ENCODE measurements at places on chromosomes 5 and 9.
A peak's percentile ranks its signal among the peaks of the same experiment; 100 is the strongest.

DNA sequence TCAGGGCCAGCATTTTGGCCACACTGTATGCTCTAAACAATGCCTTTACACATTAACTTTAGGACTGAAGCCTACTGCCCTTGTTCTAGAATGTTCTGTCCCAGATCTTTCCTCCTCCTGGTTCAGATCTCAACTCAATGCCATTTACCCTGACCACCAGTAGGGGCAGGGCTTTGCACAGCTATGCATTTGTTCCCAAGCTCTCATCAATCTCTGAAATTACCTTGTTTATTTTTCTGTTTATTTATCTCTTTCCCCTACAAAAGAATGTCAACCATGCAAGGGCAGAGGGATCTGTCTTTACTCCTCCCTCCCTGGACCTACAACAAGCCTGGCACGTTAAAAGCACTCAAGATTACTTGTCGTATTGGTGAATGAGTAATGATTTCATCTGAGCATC lies 612.9 kb downstream of the BNC2 start:
- DNase-seq = no peak

DNA sequence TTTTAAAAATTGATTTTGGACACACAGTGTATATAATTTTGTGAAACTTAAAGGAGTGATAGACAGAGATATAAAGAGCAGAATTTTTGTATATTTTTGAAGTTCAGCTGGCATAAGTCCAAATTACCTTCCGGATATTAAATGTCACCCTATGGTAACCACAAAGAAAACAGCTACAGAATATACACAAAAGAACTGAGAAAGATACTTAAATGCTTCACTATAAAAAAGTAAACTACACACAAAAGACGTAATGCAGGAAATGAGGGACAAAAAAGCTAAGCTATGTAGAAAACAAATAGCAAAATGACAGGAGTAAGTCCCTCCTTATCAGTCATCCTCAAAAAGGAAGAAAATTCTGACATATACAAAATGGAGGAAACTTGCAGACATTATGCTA lies 29.4 kb downstream of the HACD4 start:
- no peak for DNase-seq

GRCh38 chr9:75197561-75197960 lies 109.2 kb downstream of the OSTF1 start:
- peak; percentile 11 for DNase-seq

DNA sequence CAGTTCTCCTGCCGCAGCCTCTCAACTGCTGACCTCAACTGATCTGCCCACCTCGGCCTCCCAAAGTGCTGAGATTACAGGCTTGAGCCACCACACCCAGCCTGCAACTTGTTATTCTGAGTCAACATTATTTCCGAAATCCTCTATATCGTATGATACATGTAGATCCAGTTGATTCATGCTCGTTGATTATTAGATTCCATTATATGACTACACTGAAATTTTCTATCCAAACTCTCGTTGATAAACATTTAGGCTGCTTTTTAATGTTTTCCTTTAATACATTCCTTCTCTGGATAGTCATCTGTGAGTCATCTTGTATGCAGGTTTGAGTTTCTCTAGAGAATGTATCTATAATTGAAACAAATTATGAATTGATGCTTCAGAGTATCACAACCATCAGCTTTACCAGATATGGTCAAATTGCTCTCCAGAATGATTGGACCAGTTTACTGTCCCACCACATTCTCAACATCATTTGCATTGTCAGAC lies 4.1 kb downstream of the CDK7 start:
- no peak for DNase-seq

- no peak for DNase-seq
Observed at GRCh38 chr9:94760660-94761059, 34.2 kb downstream of the AOPEP start.

DNA sequence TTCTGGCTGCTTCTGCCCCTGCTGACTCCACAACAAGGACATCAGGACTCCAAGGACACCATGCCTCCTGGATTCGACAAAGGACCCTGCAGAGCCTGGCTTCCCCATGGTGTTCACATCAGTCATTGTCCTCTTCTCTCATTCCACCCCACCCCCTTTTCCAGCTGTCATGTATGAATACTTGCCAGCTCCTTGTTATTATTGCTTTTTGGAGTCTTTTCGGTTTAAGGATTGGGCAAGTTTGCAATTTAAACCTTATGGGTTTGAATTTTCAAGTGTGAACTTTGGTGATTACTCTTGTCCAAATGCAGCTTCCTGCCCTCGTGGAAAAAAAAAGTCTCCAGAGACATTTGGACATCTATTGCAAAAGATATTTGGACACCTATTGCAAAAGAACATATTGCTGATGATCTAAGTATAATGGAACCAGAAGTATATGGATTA lies 14.2 kb upstream of the LVRN start:
- DNase-seq = no peak

DNA sequence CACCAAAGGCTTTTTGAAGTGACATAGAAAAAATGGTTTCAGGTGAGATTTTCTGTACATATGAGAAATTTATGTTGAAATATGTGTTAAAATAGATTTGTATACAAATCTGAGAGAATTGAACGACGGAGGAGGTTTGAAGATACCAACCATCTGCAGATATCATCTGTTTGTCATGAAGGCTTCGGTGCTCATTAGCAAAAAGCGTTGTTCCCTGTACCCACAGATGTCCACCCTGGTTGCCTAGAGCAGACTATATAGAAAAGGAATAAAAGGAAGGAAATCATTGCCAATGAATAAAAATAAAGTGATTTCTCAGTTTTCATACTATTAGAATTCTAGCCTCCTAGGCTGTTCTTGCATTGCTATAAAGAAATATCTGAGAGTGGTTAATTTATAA lies 2262.8 kb upstream of the ACO1 start:
- no peak for DNase-seq

- peak; percentile 8 for DNase-seq
Observed at GRCh38 chr5:67246108-67246507, 49.5 kb upstream of the CD180 start.

GRCh38 chr5:170483701-170484458 lies 19.9 kb upstream of the KCNIP1 start:
- no peak for DNase-seq

DNA sequence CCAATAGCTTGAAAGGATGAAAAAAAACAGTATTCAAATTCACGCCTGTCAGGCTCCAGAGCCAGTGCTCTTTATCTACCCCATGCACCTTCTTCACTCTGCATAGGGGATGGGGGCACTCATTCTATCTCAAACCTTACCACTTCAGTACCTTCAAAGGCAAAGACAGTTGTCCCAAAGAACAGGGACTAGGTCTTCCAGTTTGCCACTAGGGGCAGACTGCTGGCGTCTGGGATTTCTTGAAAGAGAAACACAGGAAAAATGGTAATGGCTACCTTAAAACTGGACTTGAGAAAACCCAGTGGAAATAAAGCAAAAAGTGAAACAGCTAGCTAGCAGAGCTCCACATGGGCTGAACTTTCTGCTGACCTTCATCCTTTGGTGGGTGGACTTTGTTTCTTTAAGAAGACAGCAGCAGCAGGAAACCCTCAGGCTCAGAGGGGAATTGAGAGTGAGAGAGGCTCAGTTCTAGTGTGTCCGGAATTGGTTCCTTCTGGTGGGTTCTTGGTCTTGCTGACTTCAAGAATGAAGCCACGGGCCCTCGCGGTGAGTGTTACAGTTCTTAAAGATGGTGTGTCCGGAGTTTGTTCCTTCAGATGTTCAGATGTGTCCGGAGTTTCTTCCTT lies 41.0 kb upstream of the SLC36A1 start:
- DNase-seq = no peak

DNA sequence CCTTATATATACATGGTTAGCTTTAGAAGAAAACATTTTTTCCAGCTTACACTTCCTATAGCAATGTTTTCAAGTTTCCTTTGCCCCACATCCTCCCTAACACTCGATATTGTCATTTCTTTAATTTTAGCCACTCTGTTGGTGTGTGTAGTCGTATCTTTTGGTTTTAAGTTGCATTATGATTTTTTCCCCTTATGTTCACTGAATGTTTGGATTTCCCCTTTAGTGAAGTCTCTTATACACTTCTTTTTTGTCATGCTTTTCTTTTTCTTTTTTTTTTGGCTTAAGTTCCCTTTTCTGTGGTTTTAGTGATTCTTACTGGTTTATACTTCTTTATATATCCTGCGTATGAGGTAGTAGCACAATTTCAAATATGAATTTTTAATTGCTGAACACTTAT lies 58.8 kb downstream of the KDM4C start:
- DNase-seq = no peak

- no peak for DNase-seq
Observed at GRCh38 chr9:95669253-95669652, 152.5 kb upstream of the PTCH1 start.

GRCh38 chr5:123754908-123755307 lies 242.9 kb downstream of the CSNK1G3 start:
- no peak for DNase-seq

GRCh38 chr5:100647461-100648230 lies 112.5 kb downstream of the FAM174A start:
- peak; percentile 28 for DNase-seq

DNA sequence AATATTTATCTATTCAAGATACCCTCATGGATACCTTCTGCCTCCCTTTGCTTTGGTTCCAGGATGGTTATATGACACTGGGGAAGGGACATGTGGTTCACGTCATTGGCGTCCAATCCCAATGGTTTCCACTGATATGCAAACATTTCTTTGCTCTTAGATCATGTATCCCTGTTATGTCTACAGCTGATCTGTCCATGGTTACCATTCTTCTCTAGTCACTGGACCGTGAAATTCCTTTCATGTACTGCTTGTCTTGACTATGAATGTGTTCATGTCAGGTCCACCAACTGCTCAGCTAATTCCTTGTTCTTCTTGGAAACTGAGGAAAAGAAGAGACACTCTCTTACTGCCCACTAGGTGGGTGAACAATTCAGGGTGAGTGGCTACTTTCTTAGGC lies 391.1 kb upstream of the ZNF608 start:
- no peak for DNase-seq

GRCh38 chr9:105296445-105296844 lies 52.0 kb downstream of the SLC44A1 start:
- no peak for DNase-seq

GRCh38 chr9:126528111-126528510 lies 85.6 kb upstream of the LMX1B start:
- DNase-seq = no peak

DNA sequence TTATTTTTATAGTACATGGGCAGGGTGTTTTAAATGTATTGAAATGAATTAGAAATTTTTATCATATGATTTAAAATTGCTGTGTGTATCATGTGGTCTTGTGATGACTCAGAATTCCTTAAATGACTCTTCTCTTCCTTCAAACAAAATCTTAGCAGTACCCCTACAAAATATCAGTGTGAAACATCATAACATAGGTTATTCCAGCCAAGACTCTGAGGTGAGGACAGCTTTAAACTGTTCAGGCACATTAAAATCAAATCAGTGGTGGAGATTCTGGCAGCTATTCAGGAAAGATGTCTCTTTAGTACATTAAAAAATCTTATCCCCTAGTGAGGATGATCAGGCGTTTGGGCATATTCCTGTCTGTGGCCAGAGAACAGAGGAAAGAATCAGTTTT lies 174.0 kb downstream of the MAN2A1 start:
- no peak for DNase-seq

- no peak for DNase-seq
Observed at GRCh38 chr9:37921168-37921510, 17.2 kb upstream of the SLC25A51 start.

- no peak for DNase-seq
Observed at GRCh38 chr9:130336885-130337284, 71.3 kb downstream of the HMCN2 start.

DNA sequence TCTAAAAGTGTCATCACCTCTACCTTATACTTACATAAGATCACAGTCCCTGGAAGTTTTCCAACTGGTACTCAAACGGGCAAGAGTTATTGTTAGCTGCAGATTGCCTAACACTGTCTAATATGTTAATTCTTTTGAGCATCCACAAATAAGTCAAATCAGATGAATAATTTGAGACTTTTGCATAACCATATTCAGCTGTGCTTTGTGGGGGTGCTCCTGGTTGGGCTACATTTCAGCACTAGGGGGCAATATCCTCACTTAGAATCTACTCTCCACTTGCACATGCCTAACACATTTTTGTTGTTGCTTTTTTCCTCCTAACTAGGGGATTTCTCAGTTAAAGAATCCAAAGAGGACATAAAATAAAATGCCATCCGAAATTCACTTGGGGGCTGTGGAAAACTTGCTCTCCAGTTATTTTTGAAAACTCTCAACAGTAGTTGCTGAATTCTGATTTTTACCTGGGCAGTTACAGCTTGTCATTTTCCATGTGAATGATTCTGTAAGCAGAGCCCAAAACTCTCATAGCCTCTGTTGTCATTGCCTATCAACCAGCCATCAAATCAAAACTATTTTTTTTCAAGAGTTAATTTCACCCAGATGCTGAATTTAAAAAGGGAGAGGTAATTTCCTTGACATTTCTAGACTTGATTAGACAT lies 71.5 kb downstream of the TRIM36 start:
- DNase-seq = peak; percentile 14

GRCh38 chr9:91946653-91947488 lies 3.2 kb downstream of the ROR2 start:
- no peak for DNase-seq

DNA sequence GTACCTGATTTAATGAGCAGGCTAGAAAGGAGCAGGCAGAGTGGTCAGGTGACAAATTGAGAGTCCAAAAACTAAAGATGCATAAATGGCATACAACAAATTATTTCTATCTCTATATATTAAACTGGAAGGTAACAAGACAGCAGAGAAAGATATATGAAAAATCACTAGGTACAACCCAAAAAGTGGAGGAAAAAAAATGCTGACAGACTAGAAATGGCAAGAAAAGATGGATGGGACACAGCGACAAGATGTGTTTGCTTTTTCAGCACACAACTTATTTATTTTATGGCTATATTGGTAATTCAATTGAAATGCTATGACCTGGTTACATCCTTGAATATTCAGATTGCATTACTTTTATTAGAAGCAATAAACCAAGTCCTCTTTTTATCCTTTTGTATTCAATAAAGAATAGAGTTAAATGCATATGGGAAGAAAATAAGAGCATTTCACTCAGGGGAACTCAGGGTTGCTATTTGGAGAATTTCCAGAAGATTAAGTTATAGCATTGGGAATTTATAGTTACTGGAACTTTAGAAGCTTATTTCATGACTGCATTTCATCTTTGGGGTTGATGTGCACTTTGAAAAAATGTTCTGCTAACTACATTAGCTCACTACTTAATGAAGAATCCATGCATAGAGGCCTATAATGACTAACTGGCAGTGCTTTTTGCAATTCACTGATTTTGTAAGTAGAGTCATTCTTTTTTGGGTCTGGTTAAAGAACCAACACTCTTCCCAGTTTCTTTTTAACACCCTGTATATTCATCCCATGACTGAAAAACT lies 566.6 kb upstream of the TUSC1 start:
- no peak for DNase-seq

DNA sequence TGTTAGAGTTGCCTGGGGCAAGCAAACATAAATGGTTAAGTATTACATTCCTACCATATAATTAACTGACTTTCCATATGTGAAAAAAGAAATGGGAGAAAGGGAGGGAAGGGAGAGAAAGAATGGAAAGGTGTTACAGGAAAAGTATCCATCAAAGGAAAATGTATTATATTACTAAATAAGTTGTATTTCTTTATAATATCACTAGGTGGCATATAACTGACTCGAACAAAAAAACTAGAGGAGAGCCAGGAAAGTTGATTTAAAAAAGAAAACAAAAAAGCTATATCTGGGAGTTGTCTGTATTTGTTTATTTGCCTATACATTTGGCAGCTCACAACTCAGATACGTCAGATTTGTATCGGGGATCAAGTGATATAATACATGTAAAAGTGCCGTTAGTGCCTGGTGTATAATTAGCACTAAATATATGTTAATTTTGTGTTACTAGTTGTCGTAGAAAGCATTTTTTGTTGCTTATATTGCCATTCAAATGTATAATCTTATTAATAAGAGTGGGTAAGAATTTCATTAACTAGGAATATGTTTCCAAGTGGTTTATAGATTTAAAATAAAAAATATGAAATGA lies 59.6 kb upstream of the ADAMTS19 start:
- DNase-seq = no peak
